ENCODE measurements at places on chromosomes 16 and 17.
A peak's percentile ranks its signal among the peaks of the same experiment; 100 is the strongest.

- peak; percentile 26 for DNase-seq
Observed at GRCh38 chr17:4594931-4595684, 10.8 kb downstream of the SMTNL2 start.

GRCh38 chr17:63850401-63850800 lies 7.9 kb upstream of the SMARCD2 start:
- no peak for DNase-seq

- no peak for DNase-seq
Observed at GRCh38 chr16:17374668-17375255, 96.0 kb downstream of the XYLT1 start.

DNA sequence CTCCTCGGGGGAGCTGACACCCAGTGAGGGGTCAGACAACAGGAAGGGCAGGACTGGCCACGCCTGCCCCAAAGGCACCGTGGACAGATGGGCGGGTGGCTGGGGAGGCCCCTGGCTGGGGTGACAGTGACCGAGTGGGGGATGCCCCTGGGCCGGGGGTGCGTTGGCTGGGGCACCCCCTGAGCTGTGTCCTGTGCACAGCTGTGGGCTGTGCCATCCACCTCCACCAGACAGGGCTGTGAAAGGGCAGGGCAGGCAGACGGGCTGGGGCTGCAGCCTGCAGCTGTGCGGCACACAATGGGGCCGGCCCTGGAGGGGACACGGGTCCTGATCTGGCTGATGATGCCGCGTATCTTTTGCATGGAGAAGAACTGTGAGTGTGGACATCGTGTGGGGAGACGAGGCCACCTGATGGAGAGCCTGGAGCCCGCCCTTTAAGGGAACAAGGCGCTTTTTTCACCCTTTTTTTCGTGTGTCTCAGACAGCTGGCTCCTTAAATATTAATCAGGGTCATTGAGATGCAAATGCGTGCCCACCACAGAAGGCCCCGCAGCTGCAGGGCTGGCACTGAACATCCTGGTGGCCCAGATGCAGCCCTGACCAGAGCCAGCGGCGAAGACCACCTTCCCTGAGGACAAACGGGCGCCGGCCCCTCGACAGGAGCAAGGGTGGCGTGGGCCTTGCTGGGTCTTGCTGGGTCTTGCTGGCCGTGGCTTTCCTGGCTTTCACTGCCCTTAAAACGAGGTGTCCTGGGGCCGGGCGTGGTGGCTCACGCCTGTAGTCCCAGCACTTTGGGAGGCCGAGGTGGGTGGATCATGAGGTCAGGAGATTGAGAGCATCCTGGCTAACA lies 42.4 kb upstream of the GNG13 start:
- DNase-seq, result no peak

- DNase-seq, result no peak
Observed at GRCh38 chr17:70172449-70172848, 3.1 kb downstream of the KCNJ2 start.

DNA sequence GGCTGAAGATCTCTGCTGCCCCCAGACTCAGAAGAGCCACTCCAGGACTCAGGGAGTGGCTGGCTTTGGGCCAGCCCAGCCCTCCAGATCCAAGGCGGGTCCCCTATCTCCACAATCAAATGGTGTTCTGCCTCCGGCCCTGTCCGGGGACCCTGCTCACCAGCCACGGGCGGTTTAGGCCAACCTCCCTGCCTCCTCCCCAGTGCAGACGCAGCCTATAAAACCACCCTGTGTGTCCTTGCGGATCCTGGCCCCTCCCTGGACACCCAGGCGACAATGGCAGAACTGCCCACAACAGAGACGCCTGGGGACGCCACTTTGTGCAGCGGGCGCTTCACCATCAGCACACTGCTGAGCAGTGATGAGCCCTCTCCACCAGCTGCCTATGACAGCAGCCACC lies at the start of gene SLC12A3:
Gene SLC12A3 (plus strand): TSS at position 248 of the 400 bp plus-strand sequence. CDS start 29 bp downstream, at position 277.
- DNase-seq, result no peak

DNA sequence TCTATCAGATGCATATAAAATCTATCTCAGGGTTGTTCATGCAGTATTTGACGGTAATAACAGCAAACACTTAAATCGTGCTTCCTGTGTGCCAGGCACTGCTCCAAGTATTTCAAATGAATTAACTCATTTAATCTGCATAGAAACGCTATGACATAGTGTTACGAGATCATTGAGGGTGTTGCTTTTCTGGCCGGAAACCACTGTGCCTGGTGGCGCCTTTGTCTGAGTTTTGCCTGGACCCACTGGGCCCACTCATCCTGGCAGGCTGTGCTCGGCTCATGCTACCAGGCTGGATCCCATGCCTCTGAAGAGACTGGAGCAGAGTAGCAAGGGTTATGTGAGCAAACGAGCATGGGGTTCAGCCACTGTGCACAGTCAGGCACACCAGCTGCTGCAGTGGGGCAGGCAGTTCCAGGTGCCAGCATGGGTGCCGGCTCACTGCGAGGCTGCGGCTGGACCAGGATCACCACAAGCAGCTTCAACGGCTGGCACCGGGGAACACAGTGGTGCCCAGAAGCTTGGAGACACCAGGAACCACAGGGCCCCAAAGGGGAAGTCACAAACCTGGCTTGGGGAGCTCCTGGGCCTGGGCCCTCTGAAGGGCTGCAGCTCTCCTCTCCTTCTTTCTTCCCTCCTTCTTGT lies 45.9 kb upstream of the CLEC19A start:
- no peak for DNase-seq

DNA sequence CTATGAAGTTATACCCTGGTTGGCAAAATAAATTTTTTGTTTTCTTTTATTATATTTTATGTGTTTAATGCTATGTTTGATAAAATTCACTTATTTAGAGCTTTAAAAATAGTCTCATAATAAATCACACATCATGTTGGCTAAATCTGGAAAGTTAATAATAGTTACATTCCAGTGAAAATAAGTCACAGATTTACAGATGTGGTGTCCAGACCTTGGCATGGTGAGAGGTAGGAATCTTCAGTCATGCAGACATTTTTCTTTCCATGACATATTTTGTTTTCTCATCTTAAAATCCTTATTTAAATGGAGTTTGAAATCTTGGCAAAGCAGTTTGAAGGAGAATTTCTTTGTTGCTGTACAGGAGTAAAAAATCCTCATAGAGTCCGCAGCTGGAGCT lies 48.1 kb upstream of the GOSR1 start:
- no peak for DNase-seq
